ENCODE measurements at places on chromosomes 5 and 9.

DNA sequence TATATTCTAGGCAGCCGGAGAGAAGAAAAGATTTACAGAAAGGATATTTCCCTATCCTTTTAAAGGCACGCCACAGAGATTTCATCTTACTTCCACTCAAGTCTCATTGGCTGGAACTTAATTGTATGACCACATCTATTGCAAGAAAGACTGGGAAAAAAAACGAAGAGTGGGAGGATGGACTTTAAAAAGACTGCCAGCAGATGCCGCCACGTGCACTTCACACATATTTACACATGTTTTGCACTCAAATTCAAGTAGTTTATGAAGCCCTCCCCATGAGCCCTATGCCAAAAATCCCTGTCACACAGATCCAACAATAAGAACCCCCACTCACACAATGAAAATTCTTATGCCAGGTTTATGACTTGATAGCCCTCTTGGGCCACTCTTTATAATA lies 138.5 kb upstream of the TYRP1 start:
- no peak overlapping the region for H3K4me3 ChIP-seq
- H3K36me3 ChIP-seq = no peaks in the 10 kb centered on the region

GRCh38 chr9:13805546-13805945 lies 508.4 kb downstream of the NFIB start:
- H3K4me3 ChIP-seq = no peak overlapping the region
- H3K27me3 ChIP-seq = no peaks in the 10 kb centered on the region
- H3K27ac ChIP-seq = no peak overlapping the region

DNA sequence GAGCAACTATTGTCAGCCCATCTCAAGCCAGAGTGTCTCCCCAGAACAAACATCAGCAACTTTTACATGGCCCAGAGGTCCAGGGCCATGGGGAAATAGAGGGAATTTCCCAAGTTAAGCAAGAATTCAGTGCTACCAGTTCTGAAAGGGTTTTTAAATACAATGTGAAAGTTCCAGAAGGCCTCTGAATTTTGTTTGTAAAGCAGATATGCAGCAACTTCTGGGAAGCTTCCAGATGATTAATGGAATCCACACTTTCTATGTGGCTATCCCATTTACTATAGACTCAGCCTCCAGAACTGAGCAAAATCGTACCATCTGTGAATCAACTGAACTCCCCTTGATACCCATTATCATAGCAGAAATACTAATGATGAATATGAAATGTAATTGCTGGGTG lies 93.8 kb downstream of the FEM1C start:
- no peaks in the 10 kb centered on the region for H3K36me3 ChIP-seq
- no peak overlapping the region for H3K4me3 ChIP-seq
- no peak overlapping the region for H3K27ac ChIP-seq
- no peaks in the 10 kb centered on the region for H3K27me3 ChIP-seq
- DNase-seq = no peak

- no peaks in the 10 kb centered on the region for H3K36me3 ChIP-seq
- DNase-seq = no peak
- H3K4me3 ChIP-seq = no peak overlapping the region
- H3K4me1 ChIP-seq = no peaks in the 10 kb centered on the region
- no peaks in the 10 kb centered on the region for H3K27me3 ChIP-seq
These were observed 5.4 kb downstream of the ACTL7B start for GRCh38 chr9:108850293-108850897.

- no peak overlapping the region for H3K27ac ChIP-seq
- no peak for DNase-seq
- peaks cover 59% of the 10 kb centered on the region for H3K27me3 ChIP-seq
- H3K4me3 ChIP-seq = no peak overlapping the region
- H3K4me1 ChIP-seq = no peaks in the 10 kb centered on the region
These were observed 329.1 kb downstream of the SH3GL2 start for GRCh38 chr9:17907779-17908508.

DNA sequence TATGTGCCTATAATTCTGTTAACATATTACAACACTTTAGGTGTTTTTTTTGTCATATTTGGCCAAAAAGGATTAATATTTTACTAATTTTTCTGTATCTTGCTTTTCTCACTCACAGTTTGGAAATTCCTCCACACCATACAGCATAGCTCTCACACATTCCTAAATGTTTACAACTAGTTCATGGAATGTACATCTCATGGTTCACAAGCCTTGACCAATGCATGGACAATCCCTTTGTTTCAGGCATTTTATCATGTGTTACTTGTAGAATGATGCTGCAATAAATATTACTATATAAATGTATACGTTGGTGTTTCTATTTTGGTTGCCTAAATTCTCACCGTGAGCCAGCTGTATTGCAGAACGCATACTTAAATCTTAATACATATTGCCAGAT lies 80.5 kb upstream of the SPATA31C2 start:
- H3K4me1 ChIP-seq = no peaks in the 10 kb centered on the region
- no peak for DNase-seq
- H3K36me3 ChIP-seq = no peaks in the 10 kb centered on the region
- H3K27me3 ChIP-seq = no peaks in the 10 kb centered on the region
- no peak overlapping the region for H3K27ac ChIP-seq

- no peak overlapping the region for H3K4me3 ChIP-seq
- H3K27ac ChIP-seq = no peak overlapping the region
- DNase-seq = peak; percentile 62
- no peaks in the 10 kb centered on the region for H3K4me1 ChIP-seq
- H3K27me3 ChIP-seq = peaks cover 24% of the 10 kb centered on the region
- H3K36me3 ChIP-seq = no peaks in the 10 kb centered on the region
These were observed 9.0 kb downstream of the OR2S2 start for GRCh38 chr9:35948901-35949318.

GRCh38 chr9:126490871-126491567 lies 122.7 kb upstream of the LMX1B start:
- no peaks in the 10 kb centered on the region for H3K4me1 ChIP-seq
- H3K27me3 ChIP-seq = no peaks in the 10 kb centered on the region
- H3K36me3 ChIP-seq = no peaks in the 10 kb centered on the region
- no peak overlapping the region for H3K27ac ChIP-seq
- H3K4me3 ChIP-seq = no peak overlapping the region

GRCh38 chr5:149320791-149321330 lies 24.4 kb upstream of the GRPEL2 start:
- H3K4me1 ChIP-seq = peaks cover 6% of the 10 kb centered on the region
- no peak overlapping the region for H3K27ac ChIP-seq
- DNase-seq = peak; percentile 86
- no peak overlapping the region for H3K4me3 ChIP-seq

Measured in endodermal cell (in vitro differentiated cells).